Stimulated activated CD8-positive, alpha-beta memory T cell treated with anti-CD3 and anti-CD28 coated beads, Interleukin-15, amount 100 ng/mL, for 1 hour (primary cell): ENCODE measurements at places on chromosomes 3 and 15.

- DNase-seq = no peak
These were observed 25.5 kb downstream of the ATP1B3 start for GRCh38 chr3:141901914-141902313.

DNA sequence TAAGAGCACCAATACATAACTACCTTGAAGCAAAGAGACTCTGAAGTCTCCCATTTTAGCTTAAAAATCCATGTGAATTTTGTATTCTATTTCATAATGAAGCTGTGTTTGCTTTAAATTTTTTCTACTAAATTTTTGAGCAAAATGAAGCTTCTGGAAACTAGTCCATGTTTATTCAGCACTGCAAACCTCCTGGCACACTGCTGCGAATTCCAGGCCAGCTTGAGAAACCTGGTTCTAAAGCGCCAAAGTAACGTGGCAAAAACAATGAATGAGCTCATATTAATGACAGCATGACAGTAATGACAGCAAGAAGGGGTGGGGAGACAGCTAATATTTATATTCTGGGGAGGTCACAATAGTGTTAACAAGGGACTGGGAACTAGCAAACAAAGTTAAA is 25.7 kb downstream of the CEP152 start:
- DNase-seq = no peak

GRCh38 chr3:63970631-63971475 is 52.4 kb downstream of the PSMD6 start:
- no peak for DNase-seq

DNA sequence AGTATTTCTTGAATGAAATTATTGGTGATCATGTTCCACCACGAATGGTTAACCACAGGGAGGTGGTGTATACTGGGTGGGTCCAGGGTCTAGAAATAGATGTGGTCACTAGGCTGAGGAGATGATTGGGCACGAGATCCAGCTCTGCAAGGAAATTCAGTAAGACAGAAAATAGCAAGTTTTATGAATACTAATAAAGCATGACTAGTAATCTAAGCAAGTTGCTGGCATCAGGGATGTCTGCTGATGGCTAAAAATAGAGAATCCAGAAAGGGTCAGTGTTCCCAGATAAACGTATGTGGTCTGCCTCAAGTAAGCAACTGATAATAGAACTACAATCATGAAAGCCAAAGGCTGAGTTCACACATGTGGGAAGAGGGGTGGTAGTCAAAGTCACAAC is 108.3 kb upstream of the FRMD4B start:
- DNase-seq = no peak

DNA sequence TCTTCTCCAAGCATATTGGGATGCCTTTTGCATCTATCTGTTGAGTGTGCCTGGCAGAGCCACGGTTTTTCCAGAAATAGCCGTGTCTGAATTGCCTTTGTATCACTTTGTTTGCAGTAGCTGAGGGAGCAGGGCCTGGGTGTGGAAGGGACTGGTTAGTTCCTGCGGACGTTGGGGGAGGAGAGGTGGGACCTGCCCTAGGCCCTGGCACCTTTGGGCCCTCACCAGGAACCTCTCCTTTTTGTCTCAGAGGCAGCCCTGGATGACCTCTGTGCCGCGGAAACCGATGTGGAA is 18.6 kb downstream of the ATRIP start:
- DNase-seq = no peak

GRCh38 chr15:52440946-52441345 is 87.7 kb downstream of the MYO5A start:
- DNase-seq = no peak

GRCh38 chr15:63597821-63598220 is 634 bp downstream of the FBXL22 start:
- DNase-seq = no peak
